ENCODE measurements at places on chromosomes 2 and 18.

- DNase-seq = no peak
Observed at GRCh38 chr2:130355172-130355577, 681 bp upstream of the PTPN18 start.

DNA sequence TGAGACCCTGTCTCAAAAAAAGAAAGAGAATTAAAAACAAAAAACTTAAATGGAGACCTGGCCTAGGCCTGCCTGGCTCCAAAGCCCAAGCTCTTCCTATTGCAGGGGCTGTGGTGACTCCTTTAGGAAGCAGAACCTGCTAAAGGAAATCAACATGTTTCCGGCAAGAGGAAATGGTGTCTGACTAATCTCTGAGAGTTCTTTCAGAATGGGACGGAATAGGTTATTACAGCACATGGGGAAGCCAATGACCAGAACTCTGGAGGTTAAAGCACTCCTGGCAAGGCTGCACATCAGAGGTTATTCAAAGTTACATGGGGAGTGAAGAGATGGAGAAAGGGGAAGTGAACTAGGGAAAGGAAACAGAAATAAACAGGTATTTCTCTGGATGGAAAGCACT, 21.4 kb downstream of the KIF3C start:
- peak; percentile 4 for DNase-seq

- DNase-seq = no peak
Observed at GRCh38 chr2:173606619-173607248, 252.1 kb downstream of the CDCA7 start.

GRCh38 chr2:236014408-236015131, 153.6 kb downstream of the GBX2 start:
- DNase-seq = no peak

GRCh38 chr2:25387876-25388449, 46.2 kb upstream of the DNMT3A start:
- DNase-seq = no peak

- DNase-seq = no peak
Observed at GRCh38 chr2:120591572-120591971, 144.1 kb upstream of the GLI2 start.

DNA sequence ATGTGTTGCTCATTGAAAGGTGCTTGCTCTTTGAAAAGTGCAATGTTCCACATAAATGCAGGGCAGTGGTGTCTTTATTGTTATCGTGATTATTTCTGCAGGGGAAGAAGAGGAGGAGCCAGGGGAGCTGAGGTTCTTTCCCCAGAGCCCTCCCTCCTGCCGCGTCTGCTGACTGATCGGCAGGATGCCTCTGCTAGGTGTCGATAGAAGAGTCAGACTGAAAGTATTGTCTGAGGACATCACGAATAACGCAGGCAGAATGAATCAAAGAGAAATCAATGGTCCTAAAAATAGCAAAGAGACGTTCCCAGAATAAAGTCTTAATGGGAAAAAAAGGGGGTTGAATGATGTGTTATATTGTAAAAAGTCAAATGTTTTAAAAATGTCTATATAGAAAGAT, 47.4 kb upstream of the SIX3 start:
- no peak for DNase-seq

- no peak for DNase-seq
Observed at GRCh38 chr2:120219291-120219690, 3.9 kb downstream of the TMEM185B start.
